Osteoblast (primary cell): ENCODE measurements at places on chromosomes 2 and 18. TPM values are rescaled to one million over a fixed set of nuclear protein-coding genes. Genes with fewer than 3 reads are reported as not detected.

GRCh38 chr2:179981085-179981484 lies 26.0 kb downstream of the CWC22 start:
- no peak overlapping the region for H3K4me3 ChIP-seq
- no peaks in the 10 kb centered on the region for H3K27me3 ChIP-seq
- H3K27ac ChIP-seq = peak overlapping the region; percentile 14
- peak; percentile 44 for DNase-seq
- H3K4me1 ChIP-seq = peaks cover 12% of the 10 kb centered on the region
- H3K36me3 ChIP-seq = peaks cover 18% of the 10 kb centered on the region

The ABCG8 gene
- total RNA-seq = not detected in 2 replicates

GRCh38 chr2:9789371-9789770 lies 53.9 kb upstream of the TAF1B start:
- H3K4me3 ChIP-seq = no peak overlapping the region
- peak; percentile 52 for DNase-seq
- H3K36me3 ChIP-seq = no peaks in the 10 kb centered on the region
- H3K4me1 ChIP-seq = no peaks in the 10 kb centered on the region
- no peaks in the 10 kb centered on the region for H3K27me3 ChIP-seq

GRCh38 chr2:13522917-13523821 lies 806.4 kb downstream of the TRIB2 start:
- H3K4me3 ChIP-seq = no peak overlapping the region
- DNase-seq = no peak
- H3K36me3 ChIP-seq = no peaks in the 10 kb centered on the region
- no peaks in the 10 kb centered on the region for H3K27me3 ChIP-seq
- H3K4me1 ChIP-seq = no peaks in the 10 kb centered on the region
- no peak overlapping the region for H3K27ac ChIP-seq

The LCT gene
- under 0.01 TPM in 2 replicates for total RNA-seq

- H3K36me3 ChIP-seq = peaks cover 5% of the 10 kb centered on the region
- H3K27me3 ChIP-seq = no peaks in the 10 kb centered on the region
- H3K4me1 ChIP-seq = peaks cover 11% of the 10 kb centered on the region
- peak overlapping the region; percentile 39 for H3K4me3 ChIP-seq
- DNase-seq = peak; percentile 98
- H3K27ac ChIP-seq = no peak overlapping the region
Measured at GRCh38 chr2:96554293-96555145, 18.0 kb downstream of the ARID5A start.

DNA sequence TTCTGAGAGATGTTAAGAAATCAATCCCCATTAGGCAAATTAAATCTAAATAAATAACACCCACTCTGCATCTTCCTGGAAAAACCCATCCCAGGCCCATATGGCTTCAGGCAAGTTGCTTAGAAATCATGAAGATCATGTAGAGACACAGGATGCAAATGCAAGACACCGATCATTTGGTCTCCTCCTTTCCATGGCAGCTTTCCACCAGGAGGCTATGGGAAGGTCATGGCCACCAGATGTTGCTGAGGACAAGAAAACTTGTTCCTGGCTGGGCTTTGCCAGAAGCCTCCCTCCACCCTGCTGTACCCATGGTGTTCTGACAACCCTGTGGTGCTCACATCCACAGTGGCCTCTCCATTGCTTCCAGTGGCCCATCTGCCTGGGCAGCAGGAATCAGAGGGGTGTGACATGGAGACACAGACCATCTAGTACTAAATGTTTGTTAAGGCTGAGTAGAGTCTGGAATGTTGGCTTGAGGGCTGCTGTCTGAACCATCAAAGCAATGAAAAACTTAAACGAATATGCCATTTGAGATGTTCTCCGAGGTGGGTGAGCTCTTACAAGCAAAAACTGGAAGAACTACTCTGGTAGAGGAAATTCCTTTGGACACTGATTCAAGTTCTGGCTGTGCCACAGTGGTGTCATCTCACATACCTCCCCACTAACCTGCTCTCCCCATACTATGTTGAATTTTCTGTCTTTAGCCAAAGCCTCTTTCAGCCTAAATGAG lies 293.2 kb downstream of the TNS1 start:
- no peak overlapping the region for H3K27ac ChIP-seq
- H3K4me1 ChIP-seq = peaks cover 47% of the 10 kb centered on the region
- no peaks in the 10 kb centered on the region for H3K27me3 ChIP-seq
- no peak for DNase-seq
